ENCODE measurements at places on chromosomes 5 and 9.

DNA sequence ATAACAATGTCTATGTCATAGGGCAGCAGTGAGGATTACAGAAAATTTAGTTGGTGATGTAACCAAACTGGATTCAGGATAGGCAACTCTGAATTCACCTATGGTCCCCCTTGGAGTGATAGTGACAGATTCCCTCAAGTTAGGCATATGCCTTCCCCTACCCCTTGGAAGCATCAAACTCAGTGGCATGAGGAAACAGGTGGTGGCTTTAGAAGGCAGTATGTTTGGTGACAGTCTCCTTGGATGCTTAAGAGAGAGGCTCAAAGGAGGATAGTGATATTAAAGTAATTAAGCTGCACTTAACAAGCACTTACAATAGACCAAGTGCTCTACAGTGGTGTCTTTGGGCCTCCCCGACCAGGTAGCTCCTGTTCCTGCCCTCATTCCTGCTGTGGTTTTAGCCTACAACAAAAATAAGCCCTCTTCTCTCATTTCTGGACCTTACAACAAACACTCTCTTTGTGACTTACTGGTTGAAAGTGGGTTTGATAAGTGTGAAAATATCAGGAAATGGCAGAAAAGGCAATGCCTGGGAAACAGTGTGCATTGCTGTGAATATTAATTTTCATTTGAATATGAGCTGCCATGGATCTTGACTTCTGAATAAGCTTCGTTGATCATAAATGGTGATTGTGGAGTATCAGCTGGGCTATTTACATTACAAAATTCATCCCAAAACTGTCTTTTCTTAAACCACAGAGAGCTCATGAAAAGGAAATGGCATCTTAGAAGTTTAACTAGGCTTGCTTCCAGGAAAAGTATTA lies 29.2 kb downstream of the NR4A3 start:
- no peak for DNase-seq

GRCh38 chr5:171762903-171763302 lies 22.7 kb upstream of the SMIM23 start:
- no peak for DNase-seq

GRCh38 chr5:154236011-154236410 lies 45.5 kb downstream of the GALNT10 start:
- DNase-seq, result no peak

DNA sequence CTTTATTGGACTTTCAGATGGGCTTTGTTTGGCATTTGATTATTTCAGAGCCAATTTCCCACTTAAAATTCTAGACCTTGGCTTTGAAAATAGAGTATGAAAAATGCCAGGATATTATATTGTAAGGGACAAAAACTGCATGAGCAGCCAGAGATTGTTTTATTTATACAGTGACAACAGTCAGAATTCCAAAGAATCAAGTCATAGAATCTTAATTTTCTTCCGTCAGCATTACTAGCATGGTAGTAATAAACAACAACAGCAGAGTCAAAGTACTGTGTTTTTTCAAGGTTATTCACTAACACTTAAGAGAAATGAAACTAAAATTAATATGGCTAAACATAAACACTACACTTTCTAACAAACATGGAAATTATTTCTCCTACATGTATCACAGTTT lies 52.2 kb downstream of the MLLT3 start:
- no peak for DNase-seq
